Stimulated activated CD4-positive, alpha-beta T cell treated with anti-CD3 and anti-CD28 coated beads, Interleukin-4, amount 100 ng/mL, for 48 hours (primary cell): ENCODE measurements at places on chromosomes 7 and 10.
A peak's percentile ranks its signal among the peaks of the same experiment; 100 is the strongest.

- DNase-seq: peak; percentile 52
These were observed 23.2 kb downstream of the PILRA start for GRCh38 chr7:100396421-100396982.

DNA sequence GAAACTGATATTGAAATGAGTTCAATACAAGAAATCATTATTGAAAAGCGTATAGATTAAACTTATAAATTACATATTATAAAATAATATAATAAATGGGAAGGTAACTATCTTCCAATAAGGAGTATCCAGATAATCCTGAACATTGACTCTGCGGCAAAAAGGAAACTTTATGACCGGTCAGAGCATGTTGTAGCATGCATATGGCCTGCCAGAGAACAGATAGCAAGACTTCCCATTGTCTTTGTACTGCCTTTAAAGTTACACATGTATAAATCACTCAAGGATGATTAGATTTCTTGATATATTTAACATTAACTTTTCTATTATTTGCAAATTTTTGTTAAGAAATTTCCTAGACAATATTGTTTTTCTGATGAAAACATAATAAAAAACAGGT lies 56.2 kb upstream of the ETV1 start:
- DNase-seq: no peak

DNA sequence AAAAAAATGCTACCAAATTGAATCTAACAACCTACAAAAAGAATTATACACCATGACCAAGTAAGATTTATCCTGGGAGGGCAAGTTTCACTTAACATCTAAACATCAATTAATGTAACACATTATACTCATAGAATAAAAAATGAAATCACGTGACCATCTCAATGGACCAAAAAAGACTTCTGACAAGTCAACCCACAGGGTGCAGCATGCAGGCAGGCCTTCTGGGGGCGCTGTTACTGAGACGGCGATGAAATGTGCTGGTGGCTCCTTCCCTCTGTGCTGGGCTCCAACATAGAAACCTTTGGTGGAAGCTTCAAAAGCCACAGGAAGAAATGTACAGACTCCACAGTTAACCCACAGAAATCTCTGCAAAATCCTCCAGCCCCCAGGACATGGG lies 103.1 kb downstream of the INHBA start:
- no peak for DNase-seq

DNA sequence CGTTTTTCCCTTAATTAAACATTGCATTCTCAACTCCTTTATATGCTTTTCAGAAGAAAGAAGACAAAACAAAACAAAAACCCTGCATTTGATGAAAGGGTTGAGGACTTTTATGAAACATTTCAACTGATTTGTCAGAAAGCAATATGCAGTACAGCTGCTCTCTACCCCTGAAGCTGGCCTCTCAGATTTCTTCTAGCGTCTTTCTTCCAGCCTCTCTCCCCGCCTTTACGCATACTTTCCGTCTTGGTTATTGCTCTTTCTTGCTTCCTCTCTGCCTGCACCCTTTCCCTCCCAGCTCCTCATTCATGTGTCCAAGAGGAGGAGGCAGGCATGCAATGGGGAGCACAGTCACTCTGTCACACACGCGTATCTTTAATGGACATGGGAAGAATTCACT lies 91.0 kb upstream of the COL1A2 start:
- DNase-seq: no peak

DNA sequence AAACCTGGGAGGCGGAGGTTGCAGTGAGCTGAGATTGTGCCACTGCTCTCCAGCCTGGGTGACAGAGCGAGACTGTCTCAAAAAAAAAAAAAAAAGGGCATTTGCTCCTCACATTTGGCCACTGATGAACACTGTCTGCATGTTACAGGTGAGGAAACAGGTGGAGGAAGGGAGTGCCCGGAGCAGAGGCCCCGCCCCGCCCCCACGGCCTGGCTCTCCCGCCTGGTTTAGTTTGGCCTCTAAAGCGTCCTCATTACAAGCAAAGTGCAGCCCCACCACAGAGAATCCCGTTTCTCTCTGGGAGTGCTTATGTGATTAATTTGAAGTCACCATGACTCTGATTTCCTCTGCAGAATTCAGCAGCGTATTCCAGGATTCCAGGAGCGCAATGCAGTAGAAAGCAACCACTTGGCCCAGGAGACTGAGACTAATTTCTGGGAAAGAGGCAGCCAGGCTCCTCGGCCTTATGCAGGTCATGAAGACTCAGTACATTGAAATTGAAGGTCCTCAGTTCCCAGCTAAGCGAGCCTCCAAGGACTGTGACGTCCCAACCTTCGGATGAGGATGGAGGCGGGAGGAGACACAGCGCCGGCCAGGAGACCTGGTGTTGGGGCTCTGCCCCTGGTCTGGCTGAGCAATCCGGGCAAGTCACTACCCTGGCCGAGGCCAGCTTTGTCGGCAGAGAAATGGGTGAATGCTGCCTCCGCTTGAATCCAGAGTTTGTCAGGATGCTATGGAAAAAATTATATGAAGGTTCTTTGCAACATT lies 44.7 kb downstream of the RBM17 start:
- DNase-seq: no peak
